ENCODE measurements at places on chromosomes 1 and 21.

DNA sequence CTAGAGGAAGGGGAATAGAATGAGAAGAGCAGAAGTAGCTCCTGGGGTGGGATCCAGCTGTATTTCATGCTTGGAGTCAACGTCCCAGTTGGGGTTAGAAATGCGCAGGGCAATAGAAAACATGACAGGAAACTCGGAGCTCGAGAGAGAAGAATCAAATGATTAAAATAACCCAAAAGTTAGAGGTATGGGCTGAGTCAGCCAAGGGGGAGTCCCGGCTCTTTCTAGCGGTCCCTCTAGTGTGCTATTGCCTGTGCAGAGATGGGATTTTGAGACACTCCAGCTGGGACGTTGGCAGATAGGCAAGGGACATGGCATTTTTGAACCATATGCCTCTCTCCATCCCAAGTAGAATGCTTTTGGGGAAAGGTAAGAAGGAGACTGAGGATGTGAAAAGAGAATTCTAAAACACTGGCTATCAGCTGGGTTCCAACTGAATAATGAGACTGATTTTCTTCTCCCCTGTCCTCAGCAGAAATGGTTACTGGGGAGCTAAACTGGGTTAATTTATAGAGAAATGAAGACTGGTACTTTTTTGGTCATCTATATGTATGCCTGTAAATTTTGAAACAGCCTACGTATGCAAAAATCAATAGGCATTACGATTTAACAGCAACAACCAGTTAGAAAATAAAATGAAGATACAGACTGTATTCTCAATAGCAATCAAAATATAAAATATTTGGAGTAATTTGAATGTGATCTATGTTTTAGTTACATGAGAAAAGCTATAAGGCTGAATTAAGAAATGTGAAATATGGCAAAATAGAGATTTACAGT is 7.0 kb upstream of the VPS26C start:
- no peak for DNase-seq

DNA sequence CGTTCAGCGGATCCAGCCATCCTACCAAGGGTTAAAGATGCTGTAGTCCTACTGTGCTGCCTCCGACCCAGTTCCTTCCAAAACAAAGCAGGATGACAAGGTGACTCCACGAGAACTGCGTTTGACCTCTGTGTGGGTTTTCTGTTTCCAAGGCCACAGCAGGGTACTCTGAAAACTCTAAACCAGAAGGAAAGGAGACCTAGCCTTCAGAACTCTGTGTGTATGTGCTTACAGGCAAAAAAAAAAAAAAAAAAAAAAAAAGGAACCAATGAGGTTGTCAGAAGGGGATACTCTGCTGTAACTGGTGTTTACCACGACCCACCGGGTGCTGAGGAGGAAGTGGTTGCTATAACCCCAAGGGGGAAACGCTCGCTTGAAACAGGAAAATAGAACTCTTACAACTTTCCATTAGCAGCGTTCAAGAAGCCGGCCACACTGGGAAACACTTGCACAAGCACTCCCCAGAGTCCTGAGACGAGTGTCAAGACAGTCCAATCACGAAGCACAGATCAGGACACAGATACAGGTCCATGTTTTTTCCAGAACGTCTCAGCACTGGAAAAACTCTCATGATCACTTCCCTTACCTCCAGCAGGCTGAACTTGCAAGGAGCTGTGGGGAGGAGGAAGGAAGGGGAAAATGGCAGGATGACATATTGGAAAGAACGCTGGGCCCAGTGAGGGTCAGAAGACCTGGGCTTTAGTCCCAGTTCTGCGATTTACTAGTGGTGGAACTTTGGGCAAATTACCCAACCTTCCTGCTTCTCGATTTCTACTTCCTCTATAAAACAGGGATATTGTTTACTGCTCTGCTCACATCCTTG is 64.0 kb downstream of the ITPKB start:
- DNase-seq: no peak

GRCh38 chr1:35657851-35658250 is 16.5 kb upstream of the PSMB2 start:
- DNase-seq: no peak

- DNase-seq: no peak
Measured at GRCh38 chr1:207181847-207182246, 77.8 kb downstream of the C4BPA start.

DNA sequence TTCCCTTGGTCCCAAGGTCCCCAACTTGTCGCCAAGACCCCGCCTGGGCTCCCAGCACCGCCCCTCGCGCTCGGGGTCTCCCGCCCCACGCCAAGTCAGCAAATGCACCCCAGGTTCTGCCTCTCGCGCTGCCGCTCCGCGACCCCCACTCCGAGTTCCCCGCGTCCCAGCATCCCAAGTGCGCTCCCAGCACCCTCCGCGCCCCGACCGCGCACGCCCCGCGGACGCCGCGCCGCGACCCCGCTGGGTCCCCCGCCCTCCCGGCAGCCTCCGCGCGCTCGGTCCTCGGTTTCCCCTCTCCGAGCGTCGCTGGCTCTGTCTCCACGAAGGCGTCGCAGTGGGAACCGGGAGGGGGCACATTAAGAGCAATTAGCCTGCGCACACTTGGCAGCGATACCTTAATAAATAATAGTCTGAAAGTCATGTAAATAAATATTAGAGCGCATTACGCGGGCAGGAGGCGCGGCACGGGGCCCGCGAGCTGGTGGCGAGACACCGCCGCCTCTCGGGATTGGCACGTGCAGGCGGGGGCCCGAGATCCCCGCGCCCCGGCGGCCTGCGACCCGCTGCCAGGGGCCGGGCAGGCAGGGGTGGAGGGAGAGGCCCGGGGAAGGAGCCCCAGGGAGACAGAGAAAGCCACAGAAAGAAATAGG is 75.9 kb downstream of the VWA5B1 start:
- no peak for DNase-seq

- no peak for DNase-seq
Measured at GRCh38 chr1:31658721-31659120, 14.0 kb upstream of the PEF1 start.

GRCh38 chr1:45848714-45849113 is 45.3 kb downstream of the MAST2 start:
- no peak for DNase-seq

DNA sequence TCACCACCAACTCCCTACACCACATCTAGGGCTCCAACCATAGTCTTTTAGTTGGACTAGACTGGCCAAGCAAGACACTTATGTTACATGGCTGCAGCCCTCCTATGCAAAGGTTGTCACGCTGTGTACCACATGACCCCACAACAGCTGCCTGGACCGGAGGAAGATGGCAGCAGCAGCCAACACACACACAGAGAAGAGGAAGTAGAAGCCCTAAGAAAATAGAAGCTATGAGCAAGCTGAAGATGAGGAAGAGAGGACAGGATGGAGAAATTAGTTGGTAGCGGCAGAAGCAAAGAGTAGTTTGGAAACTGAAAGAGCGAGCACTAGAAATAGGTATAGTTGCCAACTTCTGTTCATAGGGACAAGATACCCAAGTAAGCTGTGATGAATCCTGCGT is 60.8 kb upstream of the RALGPS2 start:
- DNase-seq: peak; percentile 2

GRCh38 chr1:27045973-27046558 is 33.4 kb upstream of the TENT5B start:
- DNase-seq: peak; percentile 37

DNA sequence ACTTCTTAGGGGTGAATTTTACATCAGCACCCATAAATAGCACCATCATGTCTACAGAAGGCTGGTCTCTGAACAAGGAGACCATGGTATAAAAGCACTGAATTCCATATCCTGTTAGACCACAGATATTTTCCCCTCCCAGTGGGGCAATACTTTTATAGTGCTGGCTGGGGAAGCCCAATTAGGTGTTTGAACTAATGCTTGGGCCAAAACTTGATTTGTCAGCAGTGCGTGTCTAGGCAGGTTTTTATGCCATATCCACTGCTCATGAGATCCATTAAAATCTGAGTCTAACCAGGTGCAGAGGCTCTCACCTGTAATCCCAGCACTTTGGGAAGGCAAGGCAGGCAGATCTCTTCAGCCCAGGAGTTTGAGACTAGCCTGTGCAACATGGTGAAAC is 623.0 kb downstream of the NPHP4 start:
- no peak for DNase-seq

DNA sequence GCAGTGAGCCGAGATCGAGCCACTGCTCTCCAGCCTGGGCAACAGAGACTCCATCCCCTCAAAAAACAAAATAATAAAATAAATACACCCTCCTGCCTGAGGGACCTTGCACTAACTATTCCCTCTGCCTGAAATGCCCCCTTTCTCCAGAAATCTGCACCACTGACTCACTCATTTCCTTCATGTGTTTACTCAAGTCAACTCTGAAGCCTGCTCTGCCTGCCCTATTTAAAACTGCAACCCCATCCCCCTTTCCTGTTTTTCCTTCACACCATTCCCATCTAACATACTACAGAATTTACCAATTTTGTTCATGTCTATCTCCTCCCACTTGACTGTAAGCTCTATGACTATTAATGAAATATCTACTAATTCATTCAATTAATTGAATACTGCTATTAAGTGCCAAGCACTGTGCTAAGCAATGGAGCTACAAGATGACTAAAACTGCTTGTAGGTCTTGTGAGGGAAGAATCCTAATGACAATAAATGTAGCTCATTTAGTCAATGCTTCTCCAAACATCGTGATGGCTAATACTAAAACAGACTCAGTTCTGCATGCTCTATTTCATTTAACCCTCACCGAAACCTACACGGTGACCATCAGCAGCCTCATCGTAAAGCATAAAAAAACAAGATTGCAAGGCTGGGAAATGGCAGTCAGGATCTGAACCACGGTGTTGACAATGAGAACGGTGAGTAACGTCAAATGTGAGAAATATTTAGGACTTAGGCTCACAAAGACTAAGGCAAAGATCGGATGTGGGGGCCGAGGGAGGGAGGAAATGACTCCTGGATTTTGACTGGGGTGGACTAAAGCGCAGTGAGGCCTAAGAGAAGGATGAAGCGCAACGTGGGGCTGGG is 749 bp upstream of the TMEM39B start:
- no peak for DNase-seq

DNA sequence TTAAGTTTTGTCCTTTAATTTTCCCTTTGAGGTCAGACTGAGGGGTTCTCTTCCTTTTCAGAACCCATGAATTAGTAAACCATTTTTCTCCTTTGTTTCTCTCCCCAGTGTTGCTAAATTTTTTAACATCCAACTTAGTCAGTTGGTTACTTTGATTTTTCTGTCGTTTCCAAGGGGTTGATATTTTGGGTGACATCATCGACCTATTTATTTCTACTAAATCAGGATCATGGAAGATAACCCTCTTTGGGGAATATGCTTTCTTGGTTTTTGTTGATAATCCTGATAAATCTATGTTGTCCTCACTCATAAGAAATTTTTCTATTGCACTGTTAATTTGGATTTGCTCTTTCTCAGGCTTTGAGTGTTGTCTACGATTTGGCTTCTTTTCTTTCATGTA is 40.9 kb downstream of the LRRC53 start:
- no peak for DNase-seq

- DNase-seq: no peak
Measured at GRCh38 chr1:151377150-151377884, 4.8 kb upstream of the SELENBP1 start.

GRCh38 chr21:38680401-38680800 is 125.3 kb upstream of the ETS2 start:
- no peak for DNase-seq

- no peak for DNase-seq
Measured at GRCh38 chr1:78210175-78210574, 164.4 kb downstream of the GIPC2 start.

DNA sequence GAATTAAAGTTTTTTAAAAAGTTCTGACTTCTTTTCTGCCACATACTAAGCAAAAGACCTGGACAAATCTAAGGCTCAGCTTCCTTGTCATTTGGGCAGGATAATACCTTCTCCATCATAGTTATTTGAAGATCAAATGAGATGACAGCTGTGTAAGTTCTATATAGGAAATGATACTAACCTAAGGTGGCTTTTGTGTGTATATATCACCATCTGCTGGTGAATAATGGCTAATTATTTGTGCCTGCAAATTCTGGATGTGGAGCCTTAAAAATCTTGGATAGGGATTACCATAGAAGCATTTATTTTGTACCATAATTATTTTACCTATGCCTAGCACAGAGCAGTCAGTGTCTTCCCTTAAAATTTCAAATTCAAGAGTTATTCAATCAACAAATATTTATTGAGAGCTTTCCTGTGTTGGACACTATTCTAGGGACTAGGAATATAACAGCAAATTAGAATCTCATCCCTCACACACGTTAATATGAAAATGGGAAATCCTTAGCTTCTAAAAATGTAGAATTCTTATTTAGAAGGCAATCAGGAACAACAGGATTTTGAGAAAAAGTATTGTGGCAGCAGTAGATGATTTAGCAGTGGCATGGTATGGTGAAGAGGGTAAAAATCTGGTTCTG is 89.8 kb downstream of the TMEM200B start:
- peak; percentile 17 for DNase-seq

DNA sequence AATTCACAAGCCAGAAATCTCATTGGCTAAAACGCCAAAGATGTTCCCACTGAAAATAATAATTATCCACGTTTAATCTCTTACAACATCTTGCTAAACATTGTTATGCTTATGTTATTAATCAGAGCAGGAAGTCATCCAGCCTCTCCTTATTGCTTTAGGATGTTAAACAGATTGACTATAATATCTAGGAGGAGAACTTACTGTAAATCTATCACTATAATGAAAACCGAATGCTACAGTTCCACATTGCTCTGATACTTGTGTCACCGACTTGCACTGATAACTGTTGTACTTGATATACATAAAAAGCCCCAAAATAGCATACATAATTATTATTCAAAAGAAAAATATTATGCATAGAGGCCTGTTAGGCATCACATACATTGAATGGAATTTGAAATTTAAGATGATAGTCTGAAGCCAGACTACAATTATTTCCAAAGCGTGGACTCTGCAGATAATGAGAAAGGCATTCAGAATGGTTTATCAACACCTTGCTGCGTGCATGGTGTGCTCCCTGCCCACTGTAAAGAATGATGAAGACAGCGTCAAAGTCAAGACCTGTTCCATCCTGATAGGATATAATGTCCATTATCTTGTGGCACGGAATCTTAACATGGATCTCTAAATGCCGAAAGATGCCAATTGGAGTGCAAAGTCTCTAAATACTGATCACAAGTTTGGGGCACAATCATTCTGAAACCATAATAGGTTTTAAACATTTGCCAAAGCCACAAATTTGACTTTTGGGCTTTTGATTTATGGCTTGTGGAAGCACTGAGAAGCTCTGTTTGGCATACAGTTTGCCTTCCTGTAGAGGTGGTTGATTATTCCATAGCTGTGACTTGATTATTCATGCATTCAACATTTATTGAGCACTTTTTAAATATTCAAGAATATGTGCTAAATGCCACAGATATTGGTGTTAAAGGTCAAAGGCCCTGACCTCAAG is 71.3 kb downstream of the CRB1 start:
- DNase-seq: no peak

DNA sequence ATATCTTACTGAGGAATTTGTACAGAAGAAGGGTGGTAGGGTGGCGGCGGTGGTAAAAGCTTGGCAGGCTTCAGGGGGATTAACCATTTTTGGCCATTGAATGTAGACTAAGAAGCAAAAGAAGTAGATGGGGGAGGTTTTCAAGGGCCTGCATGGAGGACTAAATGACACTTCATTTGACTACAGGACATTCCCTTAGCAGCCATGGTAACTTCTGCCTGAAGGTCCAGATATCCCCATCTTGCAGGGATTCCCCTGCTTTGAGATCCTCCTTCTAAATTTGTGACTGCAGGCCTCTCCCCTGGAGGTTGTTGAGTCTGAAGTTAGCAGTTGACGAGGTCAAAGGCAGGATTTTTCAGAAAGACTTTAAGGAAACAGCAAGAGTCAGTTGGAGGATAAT is 4.8 kb downstream of the VASH2 start:
- DNase-seq: no peak

GRCh38 chr1:17460219-17460618 is 20.7 kb upstream of the RCC2 start:
- DNase-seq: no peak

All from NCI-H146 (cell line).